Mesothelial cell of epicardium (in vitro differentiated cells): ENCODE measurements at places on chromosomes 7 and 10. TPM values are rescaled to one million over a fixed set of nuclear protein-coding genes. Genes with fewer than 3 reads are reported as not detected.

The GTF2IRD1 gene
- 73.3 to 84.0 TPM (median 80.8 TPM) in 3 replicates for total RNA-seq

The CPVL gene
- 10.7 to 11.4 TPM (median 11.1 TPM) in 3 replicates for total RNA-seq

- DNase-seq: no peak
Measured at GRCh38 chr10:104492329-104492940, 138.8 kb downstream of the CFAP58 start.

DNA sequence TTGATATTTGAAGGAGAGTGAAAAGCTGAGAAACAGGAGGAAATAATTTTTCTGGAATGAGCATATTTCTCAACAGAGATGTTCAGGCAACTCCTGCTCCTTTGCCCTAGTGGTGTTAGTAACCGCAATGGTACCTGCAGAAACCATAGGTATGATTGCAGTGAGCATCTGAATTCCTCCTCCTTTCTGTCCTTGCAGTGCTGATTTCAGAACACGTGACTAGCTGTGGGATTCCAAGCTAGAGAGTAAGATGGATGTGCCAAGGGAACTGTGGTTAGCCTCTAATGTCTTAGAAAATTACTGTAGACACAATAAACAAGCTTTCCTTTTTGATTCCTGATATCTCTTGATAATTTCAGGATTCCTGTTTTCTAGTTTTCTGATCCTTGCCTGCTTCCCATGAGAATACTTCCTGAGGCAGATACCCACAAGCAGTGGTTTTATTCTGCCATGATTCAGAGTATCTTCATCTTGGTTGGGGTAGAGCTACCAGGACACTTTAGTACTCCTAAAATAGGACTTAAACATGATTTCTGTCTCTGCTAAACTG is 27.5 kb downstream of the LRGUK start:
- no peak for DNase-seq

DNA sequence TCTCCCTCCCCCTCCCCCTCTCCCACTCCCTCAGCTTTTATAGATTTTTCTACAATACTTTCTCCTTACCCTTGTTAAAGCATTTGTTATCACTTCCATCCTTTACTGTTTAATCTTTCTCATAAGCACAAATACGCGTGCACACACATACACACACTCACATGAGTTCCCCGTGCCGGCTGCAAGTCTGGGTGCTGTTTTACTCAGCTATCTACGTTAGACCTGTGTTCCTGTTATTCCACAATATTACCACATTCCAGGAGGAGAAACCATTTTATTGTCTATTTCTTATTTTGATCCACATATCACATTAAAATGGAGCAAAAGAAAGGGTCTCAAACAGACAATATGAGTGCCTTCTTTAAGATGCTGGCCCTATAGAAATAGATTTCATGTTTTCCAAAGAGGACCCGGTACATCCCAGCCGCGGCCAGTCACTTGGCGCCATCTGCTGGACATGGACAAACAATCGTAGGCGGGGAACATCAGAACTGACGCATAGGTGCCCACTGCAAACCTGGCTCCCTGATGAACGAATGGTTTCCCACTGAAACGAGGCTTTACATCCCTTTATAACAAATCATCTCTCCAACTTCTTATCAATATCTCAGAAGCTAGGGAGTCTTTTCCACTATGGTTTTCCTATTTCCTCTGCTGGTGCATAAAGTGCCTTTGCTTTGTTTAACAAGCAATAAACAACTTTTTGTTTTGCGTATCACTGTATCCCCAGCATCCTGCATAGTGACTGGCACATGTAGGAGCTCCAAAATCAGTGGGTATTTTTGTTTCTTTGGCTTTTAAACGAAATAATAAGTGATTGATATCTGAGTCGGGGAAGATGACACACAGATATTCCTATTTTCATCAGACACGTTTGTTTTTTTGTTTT is 25.2 kb upstream of the OPTN start:
- DNase-seq: peak; percentile 81

GRCh38 chr10:4661511-4662255 is 164.3 kb upstream of the AKR1E2 start:
- no peak for DNase-seq

DNA sequence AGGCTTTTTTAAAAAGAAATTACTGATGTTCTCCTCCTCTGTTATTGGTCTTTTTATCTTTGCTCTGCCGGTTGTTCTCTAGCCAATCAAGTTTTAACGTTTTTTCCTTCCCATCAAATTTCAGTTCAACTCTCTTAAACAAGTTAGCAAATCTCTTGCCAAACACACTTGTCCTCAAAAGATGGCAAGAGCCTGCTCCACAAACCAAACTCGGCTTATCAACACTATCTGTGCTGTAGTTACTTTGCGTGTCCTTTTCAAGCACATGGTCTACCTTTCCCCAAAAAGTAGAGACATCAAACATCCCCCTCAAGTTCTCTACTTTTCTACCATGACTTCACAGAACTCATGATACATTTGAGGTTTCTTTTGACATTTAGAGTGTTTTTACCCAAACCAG is 71.3 kb downstream of the OSBPL3 start:
- DNase-seq: no peak

GRCh38 chr7:92932450-92932849 is 96.1 kb upstream of the CDK6 start:
- no peak for DNase-seq

- DNase-seq: no peak
Measured at GRCh38 chr7:157271991-157272324, 64.8 kb upstream of the DNAJB6 start.

GRCh38 chr10:114388275-114388674 is 16.0 kb downstream of the AFAP1L2 start:
- DNase-seq: no peak

DNA sequence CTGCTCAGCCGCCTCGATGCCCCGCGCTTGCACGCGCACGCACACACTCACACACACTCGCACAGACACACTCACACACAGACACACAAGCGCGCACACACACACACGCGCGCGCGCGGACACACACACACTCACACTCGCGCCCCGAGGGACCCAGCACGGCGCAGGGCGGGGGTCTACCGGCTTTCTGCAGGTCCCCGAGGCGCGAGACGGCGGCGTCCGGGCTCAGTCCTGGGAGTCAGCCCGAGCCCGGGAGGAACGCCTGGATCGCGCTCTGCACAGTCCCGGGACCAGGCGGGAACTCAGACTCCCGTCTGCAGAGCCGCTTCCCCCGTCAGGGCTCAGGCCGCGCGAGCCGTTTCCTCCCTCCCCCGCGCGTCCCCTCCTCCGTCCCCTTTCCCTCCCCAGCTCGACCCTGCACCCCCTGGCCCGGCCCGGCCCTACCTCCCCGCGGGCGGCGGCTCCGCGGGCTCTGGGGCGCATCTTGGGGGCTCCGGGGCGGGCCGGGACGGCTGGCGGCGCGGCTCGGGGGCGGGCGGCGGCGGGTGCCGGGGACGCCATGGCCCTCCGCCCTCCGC is 464 bp downstream of the DENND2A start:
- DNase-seq: no peak

DNA sequence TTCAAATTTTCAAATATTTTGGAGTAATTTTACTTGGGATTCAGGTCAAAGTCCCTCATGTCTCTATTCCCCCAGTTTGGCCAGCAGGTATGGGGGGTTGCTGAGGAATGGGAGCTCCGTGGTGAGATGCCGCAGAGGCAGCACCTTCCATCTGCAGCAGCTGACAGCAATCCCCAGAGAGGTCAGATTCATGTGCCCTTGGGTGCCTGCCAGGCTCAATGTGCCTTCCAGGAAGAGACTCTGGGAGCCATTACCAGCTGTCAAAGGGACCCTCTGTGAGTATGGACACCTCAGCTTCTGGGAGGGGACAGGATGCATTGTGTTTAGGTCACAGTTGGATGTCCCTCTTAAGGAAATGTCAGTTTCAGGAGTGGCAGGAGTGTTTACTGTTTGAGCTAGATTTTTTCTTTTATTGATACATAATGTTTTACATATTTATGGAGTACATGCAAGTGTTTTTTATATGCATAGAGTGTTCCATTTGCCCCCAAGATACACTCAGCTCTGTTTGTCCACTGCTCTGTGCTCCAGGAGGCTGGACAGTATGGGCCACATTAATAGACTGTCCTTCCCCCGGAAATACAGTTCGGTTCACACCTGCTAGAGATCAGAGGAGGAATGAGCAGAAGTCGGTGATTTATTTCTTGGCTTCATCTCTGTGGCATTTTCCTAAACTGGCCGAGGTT is 75.3 kb upstream of the GRB10 start:
- peak; percentile 22 for DNase-seq

- no peak for DNase-seq
Measured at GRCh38 chr10:6195846-6196245, 6.9 kb upstream of the PFKFB3 start.

GRCh38 chr7:151590850-151591771 is 71.4 kb upstream of the RHEB start:
- DNase-seq: no peak

DNA sequence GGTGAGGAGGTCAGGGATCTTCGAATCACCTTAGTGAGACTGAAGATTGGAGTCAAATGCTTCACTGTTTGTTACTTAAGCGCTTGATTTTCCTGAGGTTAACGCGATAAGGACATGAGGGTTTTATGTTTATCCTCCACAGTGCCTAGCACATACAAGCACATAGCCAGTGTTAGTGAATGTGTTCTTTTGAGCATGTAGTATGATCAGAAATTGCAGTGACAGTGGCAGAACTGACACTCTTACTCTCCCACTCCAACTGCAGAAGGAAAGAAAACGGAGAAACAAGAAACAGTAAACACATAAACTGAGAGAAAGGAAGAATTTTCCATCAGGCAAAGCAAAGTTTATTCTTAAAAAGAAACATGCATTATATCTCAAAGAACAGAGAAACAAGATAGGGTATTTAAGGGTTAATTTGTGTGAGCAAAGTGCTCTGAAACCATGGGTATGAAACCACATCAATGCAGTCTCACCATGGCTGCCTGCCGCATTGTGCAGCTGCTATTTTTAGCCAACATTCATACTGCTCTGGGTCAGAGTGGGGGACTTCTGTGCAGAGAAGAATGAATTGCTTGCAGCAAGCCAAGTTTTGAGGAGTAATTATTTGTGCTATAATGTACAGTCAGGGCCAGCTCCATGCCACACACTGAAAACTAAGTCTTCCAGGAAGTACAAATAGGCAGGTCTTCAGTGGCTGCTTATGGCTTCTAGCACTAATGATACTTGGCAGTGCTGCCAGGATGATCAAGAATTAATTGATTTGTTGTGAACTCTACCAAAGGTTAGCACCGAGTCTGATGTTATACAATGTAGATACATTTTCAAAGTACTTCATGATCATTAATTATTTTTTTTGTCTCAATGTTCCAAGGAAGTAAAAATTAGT is 152.0 kb downstream of the MACC1 start:
- DNase-seq: no peak

- DNase-seq: no peak
Measured at GRCh38 chr10:78954689-78955088, 114.1 kb upstream of the ZMIZ1 start.

DNA sequence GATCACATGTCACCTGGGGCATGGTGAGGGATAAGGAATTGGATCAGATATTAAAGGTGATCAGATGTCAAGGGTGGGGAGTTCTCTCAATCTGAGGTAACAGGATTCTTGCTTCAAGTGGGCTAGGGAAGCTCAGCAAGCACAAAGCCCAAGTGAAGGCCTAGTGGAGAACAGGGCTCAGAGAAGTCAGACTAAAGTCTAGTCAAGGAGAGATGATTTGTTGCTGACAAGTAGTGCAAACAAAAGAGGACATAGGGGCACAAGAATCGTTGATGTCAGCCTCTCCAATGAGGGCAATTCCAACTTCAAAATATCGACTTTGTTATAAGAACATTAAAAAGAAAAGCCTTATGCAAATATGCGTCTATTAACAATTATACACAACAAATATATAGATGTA is 852.8 kb upstream of the CELF2 start:
- DNase-seq: no peak

DNA sequence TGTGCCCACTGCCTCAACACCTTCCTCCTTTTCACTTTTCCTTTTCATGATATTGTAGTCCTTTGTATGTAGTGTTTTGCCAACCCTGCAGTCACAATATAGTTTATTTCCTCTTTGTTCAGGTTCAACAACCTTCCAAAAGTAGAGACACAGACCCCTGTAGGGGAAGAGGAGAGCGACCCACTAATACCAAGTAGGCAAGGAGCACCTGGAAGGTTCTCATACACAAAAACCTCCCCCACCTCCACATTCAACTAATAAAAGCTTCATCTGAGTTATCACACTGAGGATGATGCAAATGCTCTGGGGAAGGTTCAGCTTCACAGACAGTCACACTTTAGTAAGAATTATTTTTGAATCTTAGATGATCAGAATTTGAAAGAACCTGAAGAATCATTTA is 41.6 kb downstream of the PIK3AP1 start:
- DNase-seq: no peak

GRCh38 chr10:130180416-130180815 is 44.2 kb downstream of the GLRX3 start:
- no peak for DNase-seq

DNA sequence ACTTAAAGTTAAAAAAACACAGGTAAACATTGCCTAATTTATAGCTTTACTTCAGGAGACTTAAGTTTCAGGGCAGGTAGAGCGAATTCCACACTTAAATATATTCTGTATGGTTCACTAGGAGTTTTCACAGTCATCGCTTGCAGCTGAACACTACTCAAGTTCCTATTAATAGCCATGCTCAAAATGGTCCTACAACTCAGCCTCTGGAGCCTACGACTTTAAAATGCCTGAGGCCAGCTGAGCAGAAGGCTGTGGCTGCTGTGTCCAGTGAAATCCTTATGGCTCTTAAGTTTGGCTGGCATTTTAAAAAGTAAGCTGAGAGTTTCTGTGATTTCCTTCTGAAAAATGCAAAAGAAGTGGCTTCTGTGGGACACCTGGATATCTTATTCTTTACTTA is 105.4 kb upstream of the GLI3 start:
- DNase-seq: no peak

DNA sequence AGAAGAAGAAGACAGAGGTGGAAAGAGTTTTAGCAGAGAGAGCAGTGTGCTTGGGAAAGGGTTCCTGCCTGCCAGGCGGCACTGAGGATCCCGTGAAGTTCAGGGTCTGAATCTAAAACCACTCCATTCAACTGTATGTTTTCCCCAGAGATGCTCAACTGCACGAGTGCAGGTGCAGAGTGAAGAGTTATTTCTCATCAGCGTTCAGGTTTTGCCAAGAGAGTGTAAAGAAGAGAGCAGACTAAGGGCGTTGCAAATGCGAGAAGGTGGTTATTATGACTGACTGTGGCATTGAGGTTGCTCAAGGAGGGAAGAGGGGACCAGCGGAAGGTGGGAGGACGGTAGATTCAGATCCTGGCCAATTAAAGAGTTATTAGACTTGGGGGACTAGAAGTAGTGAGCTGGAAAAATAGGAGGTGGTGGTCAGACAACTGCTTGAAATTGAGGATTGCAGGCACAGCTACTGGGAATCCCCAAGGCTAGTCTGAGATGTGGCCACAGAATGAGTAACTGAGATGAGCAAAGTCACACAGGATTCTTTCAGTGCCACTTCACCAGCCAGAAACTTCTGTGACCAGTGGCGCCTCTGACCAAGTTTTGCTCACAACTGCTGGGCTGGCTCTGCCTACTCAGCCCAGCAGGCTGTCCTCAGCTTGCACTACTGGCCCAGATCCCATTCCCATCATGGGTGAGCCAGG is 29.1 kb downstream of the STRA8 start:
- DNase-seq: no peak
